ENCODE measurements at places on chromosomes 11 and 22.

DNA sequence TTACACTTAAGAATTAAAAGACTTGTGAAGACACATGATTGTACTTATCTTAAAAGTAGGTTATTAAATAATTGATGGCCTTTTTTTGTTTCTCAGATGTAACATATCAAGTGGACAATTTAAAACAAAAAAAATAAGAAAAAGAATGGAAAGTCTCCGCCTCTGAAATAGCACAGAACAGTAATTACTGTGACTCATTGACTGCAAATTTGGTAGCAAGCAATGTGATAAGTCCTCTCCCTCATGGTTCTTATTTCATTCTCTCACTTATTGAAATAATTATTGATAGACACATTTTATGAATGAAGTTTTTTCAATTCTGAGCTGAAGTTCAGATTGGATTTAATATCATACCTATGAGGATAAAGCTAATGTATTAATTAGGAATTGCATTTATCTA, 717.9 kb upstream of the LUZP2 start:
- no peak for DNase-seq

- DNase-seq = no peak
Observed at GRCh38 chr11:6474806-6475500, 1.2 kb upstream of the TRIM3 start.

- no peak for DNase-seq
Observed at GRCh38 chr11:35013514-35014233, 97.3 kb downstream of the PDHX start.

DNA sequence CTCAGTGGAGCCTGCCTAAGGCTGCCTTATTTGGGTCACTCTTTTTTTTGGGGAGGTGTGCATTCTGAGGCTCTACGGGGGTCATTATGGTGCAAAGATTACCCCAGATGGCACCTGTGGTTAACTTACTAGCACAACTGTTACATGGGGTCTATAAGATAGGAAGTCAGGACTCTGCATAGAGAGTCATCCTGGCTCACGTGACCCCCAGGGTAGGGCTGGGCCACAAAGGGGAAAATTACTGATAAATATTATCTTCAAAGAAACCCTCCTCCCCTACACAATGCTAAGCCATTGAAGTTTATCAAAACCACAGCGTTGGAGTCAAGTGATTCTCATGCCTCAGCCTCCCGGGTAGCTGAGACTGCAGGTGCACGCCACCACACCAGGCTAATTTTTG, 397.1 kb downstream of the MN1 start:
- no peak for DNase-seq

DNA sequence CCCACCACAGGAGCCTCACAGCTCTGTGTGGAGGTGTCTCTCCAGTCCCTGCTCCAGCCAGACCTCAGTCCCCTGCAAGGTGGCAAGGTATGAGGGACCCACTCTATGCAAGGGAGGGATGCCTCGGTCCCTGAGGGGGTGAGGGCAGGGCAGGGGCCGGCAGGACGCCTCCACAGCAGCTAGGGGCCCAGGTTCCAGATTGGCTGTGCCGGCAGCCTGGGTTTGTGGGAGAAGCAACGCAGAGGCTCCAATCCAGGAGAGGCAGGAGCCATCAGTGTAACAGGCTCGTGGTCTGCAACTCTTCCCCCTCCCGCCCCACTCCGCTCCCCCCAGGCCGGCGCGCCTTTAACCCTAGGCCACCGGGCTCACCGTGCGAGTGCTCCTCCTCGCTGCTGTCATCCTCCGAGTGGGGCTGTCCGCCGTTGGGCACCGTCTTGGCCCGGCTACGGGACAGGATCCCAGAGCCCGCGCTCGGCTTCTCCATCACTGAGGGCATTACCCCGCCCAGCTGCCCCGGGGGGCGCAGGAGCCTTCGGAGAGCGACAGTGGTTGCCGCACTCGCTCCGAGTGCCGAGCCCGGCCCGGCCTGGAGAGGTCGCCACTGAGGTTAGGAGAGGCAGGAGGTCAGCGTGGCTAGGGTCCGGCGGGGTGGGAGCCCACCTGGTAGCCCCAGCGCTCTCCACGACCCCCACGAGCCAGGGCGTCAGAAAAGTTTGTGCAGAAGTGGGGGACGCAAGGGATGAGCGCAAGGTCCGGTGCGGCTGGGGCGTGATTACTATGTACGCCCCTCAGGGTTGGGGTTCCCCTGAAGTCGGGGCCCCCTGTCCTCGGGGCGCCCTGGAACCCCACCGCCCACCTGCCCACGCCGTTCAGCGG, 765 bp downstream of the RCOR2 start:
- peak; percentile 40 for DNase-seq
